Activated CD4-positive, CD25-positive, alpha-beta regulatory T cell treated with anti-CD3 and anti-CD28 coated beads, Interleukin-2, amount 50 U/mL, for 24 hours (primary cell): ENCODE measurements at places on chromosomes 2 and 18.

- no peak for ATAC-seq
These were observed 77.1 kb upstream of the CTAGE1 start for GRCh38 chr18:22494771-22495170.

DNA sequence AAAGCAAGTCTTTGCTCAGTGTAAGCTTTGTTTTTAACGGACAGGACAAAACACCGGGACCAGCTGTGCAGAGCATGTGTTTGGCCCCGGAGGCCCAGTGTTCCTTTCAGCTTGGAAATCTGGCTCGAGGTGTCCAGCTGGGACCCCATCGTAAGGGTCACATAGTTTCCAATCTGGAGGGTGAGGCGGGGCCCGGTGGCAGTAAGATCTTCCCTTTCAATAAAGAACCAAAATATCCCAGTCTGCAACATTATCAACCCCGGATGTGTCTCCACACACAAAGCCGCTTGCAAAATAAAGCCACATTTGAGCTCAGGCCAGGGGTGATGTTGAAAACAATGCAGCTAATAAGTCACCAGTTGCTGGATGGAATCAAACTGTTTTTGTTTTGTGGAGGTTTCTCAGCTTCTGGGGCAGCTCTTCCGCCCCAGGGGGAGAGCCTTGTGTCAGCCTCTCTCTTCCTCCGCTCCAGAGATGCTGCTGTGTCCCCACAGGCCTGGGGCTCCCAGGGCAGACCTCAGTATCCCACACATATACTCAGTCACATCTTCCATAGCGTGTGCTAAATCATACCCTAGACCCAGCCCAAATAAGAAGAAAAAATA is 138.6 kb upstream of the GLI2 start:
- no peak for ATAC-seq

- ATAC-seq, result no peak
These were observed 146.3 kb downstream of the MAP2 start for GRCh38 chr2:209570194-209570593.

- ATAC-seq, result no peak
These were observed 225.7 kb upstream of the ST6GAL2 start for GRCh38 chr2:107111623-107112022.

DNA sequence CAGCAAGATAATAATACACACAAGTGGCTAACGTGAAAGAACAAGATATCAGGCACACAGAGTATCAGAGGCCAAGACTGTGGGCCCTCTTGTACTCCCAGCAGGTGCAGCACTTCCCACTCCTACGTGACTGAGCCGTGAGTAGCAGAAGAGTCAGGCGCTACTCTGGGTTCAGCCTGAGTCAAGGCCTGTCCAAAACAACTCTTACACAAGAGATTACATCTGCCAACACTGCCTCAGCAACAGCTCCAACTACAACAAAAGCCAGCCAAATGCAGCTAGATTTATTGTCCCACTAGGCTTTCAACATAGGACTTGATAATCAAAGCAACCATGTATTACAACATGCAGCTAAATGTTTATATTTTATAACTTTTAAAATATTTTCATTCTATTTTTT is 56.2 kb downstream of the ITSN2 start:
- no peak for ATAC-seq

- ATAC-seq, result no peak
These were observed 602.8 kb downstream of the EPHA4 start for GRCh38 chr2:220969348-220969747.

GRCh38 chr2:210440206-210440605 is 36.4 kb downstream of the LANCL1 start:
- ATAC-seq, result no peak

DNA sequence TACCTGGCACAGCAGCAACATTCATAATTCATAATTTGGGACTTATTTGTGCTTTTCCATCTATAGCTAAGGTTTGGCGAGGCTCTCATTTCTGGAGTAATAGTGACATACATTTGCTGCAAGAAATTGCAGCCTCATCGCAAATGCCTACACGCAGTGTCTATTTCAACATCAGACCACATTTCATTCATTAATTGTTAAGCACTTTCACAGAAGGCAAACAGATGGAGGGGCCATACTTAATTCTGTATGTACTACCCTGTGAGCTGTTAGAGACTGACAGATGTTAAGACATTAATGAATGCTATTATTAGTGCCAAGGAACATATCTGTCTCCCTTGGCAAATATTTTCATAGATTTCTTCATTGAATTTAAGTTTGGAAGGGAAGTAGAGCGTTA is 125.7 kb downstream of the UXS1 start:
- ATAC-seq, result no peak

DNA sequence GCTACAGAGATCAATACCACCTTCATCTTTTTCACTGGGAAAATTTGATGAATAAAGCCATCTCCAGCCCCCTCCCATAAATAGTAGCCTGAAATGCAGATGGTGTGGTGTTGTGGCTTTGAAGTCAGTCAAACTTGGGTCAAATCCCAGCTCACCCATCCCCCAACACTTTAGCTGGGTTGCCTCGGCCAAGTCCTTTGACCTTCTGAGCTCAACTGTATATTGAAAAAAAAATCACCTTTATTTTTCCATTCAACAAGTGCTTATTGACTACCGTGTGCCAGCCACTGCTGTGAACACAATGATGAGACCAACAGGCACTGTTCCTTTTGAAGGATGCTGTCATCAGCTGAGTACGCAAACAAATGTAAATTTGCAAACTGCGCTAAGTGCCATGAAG is 35.1 kb upstream of the NTSR2 start:
- ATAC-seq, result no peak

DNA sequence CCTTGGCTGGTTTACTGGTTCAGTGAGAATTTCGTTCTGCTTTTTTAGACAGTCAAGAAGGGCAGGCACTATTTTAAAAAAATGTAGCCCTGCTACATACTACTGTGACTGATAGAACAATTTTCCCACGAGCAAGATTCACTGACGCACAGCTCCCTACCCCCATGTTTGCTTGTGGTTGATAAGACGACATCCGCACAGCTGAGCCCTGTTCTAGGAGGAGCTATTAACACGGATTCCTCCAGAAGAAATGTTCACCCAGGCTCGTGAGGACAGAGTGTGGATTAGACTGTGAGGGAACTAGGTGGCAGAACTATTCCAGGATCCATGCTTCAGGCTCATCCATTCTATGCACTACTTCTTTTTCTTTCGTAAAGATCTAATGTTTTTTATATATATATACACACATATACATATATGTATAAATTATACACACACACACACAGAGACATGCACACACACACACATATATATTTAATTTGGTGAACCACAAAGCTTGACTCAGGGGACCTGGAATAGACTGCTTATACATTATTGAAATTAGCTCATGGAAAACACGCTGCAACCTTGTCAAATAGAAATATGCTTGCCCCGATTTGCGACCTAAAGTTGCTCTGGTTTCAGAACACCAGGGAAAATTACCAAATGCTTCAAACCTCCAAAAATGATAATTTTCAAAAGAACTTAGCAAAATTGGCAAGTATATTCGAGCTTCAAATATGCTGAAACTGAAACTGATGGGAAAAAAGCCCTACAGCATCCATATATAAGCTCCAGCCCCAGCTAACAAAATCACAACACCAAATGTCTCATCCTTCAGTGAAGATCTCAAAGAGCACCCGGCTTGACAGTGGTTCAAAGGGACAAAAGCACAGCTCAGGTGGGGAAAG is 370.4 kb downstream of the SOCS6 start:
- peak; percentile 81 for ATAC-seq

- ATAC-seq, result no peak
These were observed 48.7 kb downstream of the RMDN2 start for GRCh38 chr2:37973615-37974353.

DNA sequence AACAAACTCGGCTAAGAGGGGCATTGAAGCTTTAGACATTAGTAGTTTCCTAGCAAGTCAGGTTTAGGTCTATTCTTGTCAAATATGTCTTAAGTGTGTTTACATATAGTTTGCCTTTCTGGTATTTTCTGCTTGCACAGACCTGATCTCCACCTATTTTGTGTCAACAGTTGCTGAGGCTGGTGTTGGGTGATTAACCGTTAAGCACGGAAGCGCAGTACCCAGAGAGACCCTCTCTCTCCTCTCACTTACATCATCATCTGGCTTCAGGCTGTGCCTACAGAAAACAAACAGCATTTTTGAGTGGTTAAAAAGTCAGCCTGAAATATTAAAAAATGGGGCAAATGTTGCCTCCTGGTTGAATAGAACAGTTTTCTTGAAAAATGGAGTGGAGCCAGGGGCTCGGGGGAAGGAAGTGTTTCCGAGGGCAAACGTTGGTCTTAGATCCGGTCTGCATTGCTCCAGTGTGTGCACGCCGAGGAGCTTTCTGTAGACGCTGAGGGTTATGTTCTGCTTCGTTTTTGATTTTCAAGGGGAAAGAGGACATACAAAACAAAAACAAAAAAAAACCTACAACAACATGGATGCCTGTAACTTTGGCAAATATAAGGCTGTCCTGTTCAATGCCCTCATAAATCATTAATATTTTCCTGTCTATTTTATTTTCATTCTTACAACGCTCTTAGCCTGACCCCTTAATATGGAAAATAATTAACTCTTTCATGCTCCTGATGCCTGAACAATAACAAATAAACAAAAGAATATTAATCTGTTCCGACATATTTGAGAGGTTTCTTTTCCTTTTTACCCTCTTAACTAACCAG is 120.8 kb downstream of the MEIS1 start:
- no peak for ATAC-seq

- ATAC-seq, result no peak
These were observed 316.5 kb downstream of the EN1 start for GRCh38 chr2:118530976-118531375.

- ATAC-seq, result no peak
These were observed 199.1 kb downstream of the PRKCE start for GRCh38 chr2:45850558-45850957.

DNA sequence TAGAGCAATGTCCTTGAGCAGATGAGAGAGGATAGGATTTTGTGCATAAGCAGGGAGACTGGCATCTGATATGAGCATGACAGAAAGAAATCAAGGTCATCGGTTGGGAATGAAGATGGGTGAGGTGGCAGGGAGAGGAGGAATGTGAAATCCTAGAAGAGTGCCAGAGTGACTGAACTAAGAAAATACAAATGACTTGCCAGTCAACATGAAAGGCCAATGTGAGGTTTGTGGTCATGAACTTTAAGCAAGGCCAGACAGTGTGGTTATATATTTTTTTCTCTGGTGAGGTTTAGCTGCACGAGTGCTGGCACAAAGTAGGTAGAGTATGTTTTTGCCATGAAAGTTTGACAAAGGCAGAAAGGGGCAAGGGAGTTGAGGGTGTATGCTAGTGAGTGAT is 21.2 kb downstream of the QPCT start:
- peak; percentile 74 for ATAC-seq

DNA sequence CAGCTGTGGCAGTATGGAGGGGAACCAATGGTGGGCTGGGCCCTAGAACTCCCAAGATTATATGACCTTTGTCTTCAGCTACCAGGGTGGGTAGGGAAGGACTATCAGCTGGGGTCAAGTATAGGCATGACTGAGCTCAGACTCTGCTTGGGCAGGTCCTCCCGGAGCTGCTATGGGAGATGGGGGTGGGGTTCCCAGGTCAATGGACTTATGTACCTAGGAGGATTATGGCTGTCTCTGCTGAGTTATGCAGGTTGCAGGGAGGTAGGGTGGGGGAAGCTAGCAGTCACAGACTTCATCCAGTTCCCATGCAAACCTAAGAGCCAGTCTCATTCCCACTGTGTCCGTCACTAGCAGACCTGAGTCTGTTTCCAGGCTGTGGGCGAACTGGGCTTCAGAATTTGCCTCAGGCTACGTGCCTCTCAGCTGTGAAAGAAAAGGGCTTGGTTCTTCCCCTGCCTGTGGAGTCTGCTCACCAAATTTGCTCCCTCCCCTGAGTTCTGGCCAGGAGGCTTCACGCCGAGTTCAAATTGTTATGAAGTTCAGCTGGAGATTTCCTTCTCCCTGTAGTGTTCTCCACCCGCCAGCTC is 985.8 kb upstream of the NRXN1 start:
- ATAC-seq, result no peak

GRCh38 chr2:197360744-197361156 is 50.2 kb upstream of the ANKRD44 start:
- peak; percentile 92 for ATAC-seq

GRCh38 chr2:157900684-157901083 is 24.6 kb upstream of the ACVR1 start:
- ATAC-seq, result no peak

GRCh38 chr2:60527762-60528161 is 25.7 kb downstream of the BCL11A start:
- no peak for ATAC-seq
